NCI-H2081 treated with DMSO at 0.1 percent for 48 hours (cell line): ENCODE measurements at places on chromosomes 6 and 20.

DNA sequence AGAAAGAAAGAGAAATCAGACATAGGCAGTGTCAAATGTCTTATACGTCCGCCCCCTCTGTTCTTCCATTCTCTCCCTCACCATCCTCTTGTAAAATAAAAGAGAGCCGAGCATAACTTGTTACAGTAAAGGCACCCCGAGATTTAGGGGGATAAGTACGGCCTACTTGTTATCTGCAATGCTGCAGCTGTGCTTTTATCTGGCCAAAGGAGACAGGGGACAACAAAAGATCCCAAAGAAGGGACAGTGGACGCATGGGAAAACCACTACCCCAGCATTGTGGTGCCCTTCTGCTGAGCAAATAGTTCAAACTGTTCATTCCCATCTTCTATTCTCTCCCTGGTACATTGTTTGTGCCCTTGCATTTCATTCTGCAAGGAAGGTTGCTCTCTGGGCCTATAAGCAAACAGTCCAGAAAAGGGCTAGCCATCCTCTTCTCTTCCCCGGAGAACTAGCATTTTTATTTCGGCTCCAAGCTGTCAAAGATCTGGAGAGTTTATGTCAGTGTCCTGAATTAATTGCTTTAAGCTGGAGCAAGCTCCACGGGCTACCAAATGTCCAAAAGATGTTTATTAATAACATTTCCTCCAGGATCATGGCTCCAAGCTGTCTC, 22.3 kb downstream of the FOXA2 start:
- DNase-seq = no peak

DNA sequence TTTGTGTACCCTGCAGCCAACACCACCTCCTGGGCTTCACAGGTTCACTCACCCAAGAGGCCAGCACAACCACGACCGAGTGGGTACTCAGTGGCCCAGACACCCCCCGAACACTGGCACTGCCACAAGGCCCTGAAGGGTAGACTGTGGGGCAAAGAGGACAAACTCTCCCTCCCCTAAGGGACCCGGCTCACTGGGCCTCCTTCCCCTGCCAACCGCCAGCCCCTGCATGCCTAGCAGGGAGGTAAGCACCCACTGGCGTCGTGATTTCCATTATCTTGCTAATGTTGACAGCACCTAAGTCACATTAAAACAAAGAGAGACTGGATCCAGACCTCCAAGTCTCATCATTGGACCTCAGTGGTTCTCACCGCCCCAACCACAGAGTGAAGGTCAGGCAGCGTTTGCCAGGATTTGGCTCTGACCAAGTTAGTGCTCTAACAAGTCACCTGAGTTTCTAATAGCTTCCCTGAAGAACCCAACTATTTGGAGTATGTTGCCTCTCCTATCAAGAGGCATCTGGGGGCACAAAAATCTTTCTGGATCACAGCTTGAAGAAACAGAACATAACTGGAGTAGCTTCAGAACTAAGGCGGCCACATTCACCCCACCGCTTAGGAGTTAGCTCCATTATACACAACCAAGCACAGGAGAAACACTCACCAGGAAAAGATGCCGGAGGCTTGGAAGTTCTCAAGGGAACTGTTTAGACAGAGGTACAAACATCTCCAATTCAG, 14.0 kb upstream of the APMAP start:
- DNase-seq = no peak

GRCh38 chr6:73236144-73236750, 11.0 kb upstream of the KHDC1L start:
- no peak for DNase-seq

- DNase-seq = no peak
These were observed 60.3 kb upstream of the C20orf144 start for GRCh38 chr20:33601861-33602260.

DNA sequence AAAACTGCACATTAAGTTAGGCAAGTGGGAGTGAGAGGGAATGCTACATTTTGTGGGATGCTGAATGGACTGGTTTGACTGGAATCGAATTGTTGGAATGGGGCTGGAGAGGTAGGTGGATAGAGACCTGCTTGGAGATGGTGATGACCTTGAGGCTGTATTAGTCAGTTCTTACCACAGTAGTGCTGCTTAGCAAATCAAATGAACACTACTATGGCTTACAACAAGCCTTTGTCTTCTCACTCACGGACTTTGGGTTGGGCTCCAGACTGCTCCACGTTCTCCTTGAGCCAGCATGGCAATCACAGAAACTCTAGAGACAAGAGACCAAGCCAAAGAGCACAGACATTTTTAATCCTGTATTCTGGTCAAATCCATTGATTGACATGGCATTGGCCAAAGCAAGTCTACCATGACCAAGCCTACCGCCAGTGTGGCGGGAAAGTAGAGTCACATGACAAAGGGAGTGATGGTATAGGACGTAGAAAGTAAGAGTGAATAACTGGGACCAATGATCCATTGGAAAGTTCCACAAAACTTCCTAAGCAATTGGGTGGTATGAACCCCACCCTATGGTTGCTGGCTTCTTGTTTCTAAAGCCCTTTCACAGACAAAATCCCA, 70.3 kb upstream of the FOXP4 start:
- DNase-seq = no peak

DNA sequence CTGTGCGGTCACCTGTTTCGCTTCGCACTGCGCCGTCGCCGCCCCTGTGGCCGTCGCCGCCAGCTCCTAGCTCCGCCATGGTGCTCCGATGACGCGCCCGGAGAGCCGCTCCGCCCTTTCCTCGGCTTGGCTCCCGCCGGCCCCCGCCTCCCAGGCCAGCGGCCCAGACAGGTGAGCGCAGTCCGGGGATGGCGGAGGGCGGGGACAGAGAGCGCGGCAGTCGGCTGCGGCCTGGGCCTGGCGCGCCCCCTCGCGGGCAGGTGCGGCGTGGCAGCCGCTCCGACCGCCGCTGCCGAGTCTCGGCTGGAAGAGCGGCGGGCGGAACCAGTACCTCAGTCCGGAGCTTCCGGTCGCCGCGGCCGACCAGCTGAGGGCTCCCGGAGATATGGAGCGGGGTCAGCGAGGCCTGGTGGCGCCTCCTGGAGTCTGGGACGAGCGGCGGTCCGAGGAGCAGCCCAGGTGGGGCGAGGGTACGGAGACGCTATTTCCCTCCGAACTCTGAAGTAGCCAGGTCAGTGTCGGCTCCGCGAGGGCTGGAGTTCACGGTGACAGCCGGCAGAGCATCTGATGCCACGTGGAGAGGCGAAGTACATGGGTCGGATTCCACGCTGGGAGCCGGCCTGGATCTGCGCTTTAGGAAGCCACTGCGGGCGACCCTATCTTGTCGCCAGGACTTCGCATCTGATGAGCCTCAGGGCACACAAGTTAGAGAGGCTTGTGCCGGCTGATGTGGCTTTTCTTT, at the start of gene MAP7:
Gene MAP7 (minus strand): TSS at position 93 of the 742 bp plus-strand sequence. CDS start 14 bp downstream, at position 79.
- DNase-seq = no peak

DNA sequence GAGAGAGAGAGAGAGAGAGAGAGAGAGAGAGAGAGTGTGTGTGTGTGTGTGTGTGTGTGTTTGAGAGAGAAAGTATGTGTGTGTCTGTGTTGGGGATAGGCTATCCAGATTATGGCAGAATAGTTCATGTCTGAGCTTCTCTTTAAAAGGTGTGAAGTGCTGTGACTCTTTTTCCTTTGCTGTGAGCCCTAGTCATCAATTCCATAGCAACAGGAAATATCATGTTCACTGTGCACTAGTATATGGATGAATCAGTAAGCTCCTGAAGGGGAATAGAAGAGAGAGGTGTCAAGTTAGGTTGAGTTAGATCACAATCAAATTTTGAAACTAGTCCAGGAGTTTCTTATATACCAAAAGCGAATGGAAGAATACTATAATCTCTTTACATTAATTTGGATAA, 318.7 kb downstream of the RFPL4B start:
- no peak for DNase-seq

GRCh38 chr6:163965426-163966348, 551.2 kb downstream of the QKI start:
- DNase-seq = peak; percentile 28

DNA sequence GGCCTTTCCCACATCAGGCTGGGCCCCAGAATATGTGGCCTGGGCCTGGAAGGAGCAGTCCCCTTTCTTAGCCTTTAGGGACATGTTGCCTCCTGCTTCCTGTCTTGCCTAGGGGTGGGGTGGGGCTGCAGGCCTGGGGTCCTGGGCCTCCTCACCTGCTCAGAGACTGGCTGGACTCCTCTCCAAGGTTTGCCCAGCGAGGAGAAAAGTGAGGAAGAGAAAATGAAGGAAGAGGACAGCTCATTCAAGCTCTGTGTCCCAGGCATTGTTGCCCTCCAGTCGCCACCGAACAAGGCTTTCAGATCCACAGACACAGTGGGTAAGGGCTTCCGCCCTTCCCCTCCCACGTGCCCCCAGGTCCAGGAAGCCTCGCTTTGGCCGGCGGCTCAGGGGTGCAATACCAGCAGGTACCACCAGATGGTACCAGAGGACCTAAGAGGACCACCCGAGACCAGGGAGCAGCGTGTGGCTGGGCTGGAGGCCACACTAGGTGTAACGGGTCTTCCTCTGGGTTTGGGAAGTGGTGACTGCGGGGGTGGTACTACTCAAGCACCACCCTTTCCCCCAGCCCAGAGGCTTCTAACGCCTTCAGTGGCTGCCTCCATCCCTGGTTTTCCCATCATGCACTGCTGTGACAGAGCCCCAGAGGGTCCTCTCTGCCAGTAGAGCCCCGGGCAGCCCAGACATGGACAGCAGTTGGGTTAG, 5.5 kb upstream of the BAK1 start:
- DNase-seq = no peak

DNA sequence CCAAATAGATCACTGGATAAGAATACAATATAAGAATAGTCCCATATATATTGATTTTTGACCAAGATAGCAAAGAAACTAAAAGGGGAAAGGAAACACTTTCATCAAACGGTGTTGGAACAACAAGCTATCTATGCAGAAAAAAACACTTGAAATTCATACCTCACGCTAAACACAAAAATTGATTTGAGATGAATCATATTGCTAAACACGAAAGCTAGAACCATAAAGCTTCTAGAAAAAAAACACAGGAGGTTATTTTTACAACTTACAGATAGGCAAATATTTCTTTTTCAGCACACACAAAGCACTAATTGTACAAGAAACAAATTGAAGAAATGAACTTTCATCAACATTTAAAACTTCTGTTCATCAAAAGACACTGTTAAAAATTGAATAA, 36.7 kb upstream of the TMEM14A start:
- no peak for DNase-seq

DNA sequence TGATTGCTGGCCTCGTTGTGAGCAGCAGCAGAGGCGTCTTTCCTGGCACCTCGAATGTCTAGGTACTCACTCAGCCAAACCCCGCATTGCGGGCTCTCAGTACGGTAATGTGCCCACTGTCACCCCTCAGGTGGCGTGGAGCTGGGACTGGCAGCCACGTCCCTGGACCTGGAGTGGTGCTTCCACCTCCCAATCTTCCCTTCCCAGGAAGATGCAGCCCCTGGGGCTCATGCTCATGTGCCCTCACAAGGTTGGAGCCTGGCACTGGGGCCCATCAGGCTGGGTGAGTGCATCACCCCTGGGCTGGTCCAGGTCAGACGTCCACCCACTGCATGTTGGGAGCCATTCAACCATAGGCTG, 75.7 kb downstream of the TCP11 start:
- no peak for DNase-seq

DNA sequence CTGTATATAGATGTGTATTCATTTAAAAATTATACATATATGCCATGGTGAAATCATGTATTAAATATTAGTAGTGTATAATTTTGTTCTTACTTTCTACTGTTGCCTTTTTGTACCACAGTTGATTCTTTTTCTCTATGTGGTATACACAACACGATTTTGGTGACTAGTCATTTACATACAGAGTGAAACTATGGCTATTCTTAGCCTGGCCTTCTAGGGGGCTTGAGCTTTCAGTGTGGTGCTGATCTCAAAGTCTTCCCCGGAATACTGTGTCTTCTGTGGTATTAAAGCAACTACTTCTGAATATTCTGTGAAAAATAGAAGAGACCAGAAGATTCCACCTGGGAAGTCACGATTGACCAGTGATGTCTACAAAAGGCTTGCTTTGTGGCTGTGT, 301.9 kb downstream of the UTRN start:
- DNase-seq = no peak

GRCh38 chr20:2093159-2093781, 8.4 kb upstream of the STK35 start:
- DNase-seq = no peak

DNA sequence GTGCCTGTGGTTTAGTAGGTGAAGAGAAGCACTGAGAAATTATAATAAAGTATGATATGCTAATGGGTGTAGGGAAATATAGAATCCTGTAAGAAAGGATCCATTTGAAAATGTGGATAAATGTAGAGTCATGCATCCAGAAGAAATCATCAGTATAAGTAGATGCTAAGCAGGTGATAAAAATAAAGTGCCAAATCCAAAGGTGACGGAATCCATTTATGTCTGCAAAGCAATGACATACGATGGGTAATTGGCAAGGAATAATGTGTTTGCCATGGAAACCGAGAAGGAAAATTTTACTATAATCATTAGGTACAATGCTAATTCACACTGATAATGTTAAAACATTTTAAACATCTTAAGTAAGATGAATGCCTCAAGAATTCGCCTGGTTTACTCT, 163.0 kb downstream of the OPN5 start:
- DNase-seq = no peak

DNA sequence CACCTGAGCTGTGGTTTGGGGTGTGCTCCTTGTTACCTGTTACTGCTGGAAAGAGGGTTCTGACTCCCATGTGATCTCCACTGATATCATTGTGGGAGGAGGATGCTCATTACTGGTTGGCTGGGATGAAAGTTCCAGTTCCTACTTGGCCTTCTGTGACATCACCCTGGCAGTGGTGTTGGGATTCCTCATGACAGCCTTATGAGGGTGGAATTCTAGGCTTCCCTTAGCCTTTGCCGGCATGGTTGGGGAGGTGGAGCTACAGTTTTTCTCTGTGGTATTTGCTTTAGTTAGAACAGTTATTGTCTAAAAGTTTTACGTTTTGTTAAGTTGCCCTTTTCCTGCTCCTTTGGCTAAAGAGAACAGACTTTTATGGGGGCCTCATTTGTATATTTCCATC, 112.1 kb downstream of the AFG1L start:
- DNase-seq = no peak

DNA sequence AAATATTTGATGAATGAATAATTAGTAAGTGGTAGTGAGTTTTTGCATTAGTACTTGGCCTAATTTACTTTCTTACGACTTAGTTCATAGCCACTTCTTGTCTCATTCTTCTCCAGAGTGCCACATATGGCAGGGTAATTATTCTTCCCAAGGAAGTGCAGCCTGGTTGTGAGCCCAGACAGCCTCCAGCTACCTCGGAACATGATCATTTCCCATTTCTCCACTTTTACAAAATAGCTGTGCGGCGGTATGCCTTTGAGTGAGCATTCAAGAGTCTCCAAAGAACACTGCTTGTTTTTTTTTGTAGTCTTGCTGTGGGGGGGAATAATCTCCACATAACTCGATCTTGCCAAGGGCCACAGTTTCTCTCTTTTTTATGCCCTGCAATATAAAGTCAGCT, 765.0 kb downstream of the HDGFL1 start:
- no peak for DNase-seq

GRCh38 chr6:157841211-157841840, 18.3 kb downstream of the SNX9 start:
- no peak for DNase-seq
